Stomach (tissue), 19 donors: ENCODE measurements at places on chromosomes 5 and 9. TPM values are rescaled to one million over a fixed set of nuclear protein-coding genes. Genes with fewer than 3 reads are reported as not detected.

DNA sequence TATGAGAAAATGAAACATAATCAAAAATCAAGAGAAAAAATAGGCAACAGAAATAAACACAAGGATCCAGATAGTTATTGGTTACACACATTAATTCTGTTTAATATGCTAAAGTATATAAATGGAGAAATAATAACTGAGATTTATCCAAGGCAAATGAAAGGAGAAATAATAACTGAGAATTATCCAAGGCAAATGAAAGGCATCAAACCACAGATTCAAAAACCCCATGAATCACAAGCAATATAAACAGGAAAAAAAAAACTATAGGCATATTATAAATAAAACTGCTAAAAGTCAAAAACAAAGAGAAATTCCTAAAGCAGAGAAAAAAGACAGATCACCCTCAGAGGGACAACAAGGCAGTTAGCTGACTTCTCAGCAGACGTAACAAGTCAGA, 10.9 kb downstream of the DUSP1 start:
- DNase-seq = no peak

DNA sequence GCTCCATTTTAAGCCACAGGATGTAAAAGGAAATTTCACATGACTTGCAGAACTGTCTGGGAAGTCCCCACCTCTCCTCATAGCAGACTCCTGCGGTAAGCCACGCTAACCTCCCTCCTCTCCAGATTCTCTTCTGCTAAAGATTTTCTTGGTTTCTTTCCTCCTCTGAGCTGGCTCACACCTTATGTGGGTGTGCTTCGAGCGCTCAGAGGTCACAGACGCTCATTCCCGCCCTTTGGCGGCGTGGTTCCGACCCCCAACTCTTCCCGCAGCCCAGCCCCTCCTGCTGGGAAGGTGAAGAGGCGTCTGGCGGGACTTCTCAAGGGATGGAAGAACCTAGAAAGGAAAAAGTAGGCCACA, 32.9 kb upstream of the CDK20 start:
- DNase-seq = peak; percentile 13

DNA sequence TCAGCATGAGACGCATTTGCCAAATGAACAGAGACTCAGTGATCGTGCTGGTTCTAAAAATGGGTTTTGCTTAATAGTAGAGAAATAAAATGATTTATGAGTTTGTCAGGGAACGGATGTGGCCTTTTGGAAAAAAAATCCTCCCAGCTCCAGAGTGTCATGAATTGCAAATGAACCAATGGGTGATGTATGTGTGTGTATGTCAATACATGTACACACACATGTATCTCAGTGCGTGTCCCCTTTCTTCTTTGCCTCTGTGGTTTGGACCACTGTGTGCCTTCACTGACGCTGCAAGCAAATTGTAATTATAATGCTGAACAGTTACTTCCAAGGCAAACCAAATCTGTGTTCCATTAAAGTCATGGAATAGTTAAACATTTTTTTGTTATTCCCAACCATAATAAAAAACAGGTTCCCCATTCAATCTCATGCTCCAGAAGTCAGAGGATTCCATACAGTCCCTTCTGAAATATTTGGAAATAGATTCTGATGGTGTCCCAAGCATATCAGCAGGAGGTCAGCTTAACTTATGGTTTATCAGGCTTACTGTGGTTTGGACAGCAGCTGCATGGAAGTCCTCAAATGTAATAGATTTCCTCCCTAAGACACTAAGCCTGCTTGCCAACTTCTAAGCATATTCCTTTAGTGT, 630.5 kb downstream of the ACTL7B start:
- DNase-seq = peak; percentile 66

- no peak for DNase-seq
Observed at GRCh38 chr9:124340219-124341069, 74.8 kb downstream of the PSMB7 start.

GRCh38 chr5:132557478-132558172, 848 bp downstream of the RAD50 start:
- DNase-seq = peak; percentile 49

DNA sequence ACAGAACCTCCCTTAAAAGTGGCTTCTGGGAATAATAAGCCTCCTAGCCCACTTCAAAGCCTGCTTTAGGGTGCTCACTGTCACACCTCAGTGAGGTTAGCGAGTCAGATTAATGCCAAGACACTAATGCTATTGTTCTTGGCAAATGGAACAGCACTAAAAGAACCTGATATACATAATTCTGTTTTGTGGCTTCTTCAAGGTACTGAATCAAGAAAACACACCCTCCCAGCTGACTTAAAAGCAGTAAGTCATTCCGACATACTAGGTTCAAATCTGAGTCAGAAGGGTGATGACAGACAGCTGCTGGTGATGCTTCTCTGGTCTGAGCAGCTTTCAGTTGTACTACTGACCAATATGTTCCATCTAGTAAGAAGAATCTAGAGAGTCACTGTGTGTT, 121.6 kb downstream of the OXCT1 start:
- no peak for DNase-seq

SERF1A gene
- total RNA-seq = 1.8 TPM

DIRAS2 gene
- total RNA-seq = not detected

DNA sequence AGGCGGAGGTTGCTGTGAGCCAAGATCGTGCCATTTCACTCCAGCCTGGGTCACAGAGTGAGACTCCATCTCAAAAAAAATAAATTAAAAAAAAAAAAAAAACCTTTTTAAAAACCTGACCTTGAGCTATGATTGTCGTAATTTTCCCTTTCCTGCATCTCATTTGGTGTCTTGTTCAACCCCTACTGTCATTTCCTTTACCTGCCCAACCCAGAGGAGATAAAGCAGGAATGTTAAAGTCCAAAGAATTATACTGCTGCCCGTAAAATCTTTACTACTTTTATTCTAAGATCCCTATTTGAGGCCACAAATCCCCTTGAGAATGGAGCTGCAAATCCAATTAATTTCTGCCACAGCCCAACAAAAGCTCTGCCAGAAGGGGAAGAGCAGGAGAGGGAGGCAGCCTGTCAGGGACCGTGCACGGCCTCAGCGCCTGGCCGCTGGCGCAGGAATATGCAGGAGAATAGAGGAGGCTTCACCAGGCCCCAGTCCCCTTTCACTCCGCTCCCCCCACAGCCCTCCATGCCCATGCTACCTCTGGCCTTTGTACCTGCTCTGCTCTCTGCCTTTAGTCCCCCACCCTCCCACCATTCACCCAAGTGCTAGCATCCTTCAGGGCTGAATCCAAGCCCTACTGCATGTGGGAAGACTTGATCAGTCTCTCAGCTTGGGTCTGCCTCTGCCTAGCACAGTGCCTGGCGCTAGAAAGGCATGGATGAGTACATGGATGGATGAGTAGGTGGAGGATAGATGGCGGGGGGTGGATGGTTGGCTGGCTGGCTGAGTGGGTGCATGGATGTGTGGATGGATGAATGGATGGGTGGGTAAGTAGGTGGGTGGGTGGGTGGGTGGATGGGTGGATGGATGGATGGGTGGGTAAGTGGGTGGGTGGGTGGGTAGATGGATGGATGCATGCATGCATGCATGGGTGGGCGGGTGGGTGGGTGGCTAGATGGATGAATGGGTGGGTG, 99.8 kb upstream of the SARDH start:
- no peak for DNase-seq

DRD1 gene
- not detected for total RNA-seq

GRCh38 chr9:5191985-5192384, 6.5 kb upstream of the INSL6 start:
- DNase-seq = no peak

DNA sequence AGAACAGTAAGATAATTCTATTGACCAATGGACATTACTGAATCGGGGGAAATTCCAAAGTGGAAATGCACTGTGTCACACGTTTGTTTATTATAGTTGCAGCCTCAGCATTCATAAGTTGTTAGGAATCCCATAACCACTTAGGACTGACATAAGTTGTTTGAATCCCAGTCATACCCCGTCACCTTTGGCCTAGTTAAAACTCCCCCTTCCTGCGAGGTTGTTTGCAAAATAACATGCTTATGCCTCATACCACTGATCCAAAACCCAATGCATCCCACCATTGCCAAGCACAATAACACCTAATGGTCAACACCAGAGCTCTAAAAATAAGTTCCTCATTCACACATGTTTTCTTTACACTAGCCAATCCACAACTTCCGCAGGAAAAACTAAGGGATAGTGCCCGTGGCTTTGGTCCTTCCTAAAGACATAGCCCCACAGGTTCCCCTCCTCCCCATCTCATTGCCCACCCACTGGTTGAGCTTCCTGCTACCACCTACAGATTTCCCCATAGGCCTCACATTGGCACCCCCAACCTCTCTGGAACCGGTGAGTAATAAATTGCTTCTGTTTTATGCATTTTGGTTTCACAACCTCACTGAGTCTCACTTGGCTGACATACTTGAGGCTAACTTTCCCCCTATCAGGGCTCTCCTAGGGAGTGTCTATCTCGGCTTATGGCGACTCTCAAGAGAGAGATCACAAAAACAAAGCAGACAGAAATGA, 42.3 kb upstream of the MUSK start:
- DNase-seq = no peak

- DNase-seq = no peak
Observed at GRCh38 chr5:56751572-56752313, 63.6 kb upstream of the MAP3K1 start.

MAMDC2 gene
- total RNA-seq = 91.4 TPM

IFNA13 gene
- total RNA-seq = not detected

- no peak for DNase-seq
Observed at GRCh38 chr9:93114984-93115335, 18.9 kb downstream of the CARD19 start.

INSL4 gene
- not detected for total RNA-seq

- DNase-seq = no peak
Observed at GRCh38 chr9:134936346-134937163, 18.8 kb upstream of the FCN1 start.

GRCh38 chr5:172953776-172954675, 5.2 kb upstream of the RPL26L1 start:
- DNase-seq = no peak

GRCh38 chr9:131060900-131061630, 35.3 kb upstream of the AIF1L start:
- DNase-seq = no peak

DNA sequence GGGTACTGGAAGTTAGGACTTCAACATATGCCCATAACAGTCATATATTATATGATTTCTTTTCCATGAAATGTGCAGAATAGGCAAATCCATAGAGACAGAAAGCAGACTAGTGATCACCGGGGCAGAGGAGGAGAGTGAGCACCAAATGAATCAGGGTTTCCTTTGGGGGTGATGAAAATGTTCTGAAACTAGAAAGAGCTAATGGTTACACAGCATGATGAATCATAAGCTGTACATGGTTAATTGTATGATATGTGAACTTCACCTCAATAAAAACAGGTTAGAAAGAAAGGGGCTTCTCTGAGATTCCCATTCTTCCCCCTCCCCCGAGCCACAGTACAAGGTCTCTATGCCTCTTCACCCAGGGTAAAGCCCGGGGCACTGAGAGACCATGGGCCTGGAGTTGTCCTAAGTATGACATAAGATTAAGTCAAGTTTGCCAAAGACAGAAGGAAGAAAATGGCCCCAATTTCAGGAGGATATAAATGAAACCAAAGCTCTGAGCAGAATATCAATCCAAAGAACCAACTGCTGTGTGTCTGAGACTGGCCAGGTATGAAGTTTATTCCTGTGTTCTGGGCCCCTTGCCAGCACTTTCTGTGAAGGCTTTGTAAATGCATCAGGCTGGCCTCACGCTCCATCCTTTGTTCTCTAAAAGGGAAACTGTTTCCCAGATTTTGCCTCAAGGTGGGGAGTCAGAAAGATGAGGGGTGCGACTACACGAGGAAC, 243.8 kb downstream of the CDK5RAP2 start:
- peak; percentile 42 for DNase-seq

PLEKHG4B gene
- 4.0 TPM for total RNA-seq

DNA sequence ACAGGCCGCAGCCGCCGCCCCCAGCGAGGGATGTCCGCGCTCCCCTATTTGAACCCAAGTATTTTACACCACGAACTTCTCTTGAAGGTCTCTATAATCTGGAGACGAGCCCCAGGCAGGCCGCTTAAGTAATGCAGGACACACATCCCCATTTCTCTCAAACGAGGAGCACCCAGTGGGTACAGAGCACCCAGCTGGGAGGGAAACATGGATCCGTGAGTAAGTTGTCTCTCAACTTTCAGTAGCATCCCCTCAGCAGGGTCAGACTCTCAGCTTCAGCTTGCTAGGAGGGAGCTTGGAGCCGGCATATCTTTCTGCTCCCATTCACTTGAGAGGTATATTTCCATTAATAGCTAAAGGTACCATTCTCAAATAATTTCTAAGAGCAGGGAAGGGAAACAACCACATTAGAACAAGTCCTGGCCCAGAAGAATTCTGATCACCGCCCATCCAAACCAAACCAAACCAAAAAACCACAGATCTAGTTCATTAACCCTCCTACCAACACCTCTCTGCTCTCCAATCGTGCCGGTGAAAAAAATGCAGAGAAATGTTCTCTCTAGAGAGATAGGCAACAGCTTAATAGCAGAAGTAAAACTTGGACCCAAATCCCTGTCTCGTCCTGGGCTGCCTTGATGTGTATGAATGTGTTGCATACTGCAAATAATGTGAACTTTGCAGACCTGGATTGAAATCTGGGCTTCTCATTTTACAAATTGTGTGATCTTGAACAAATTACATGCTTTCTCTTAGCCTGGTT, 910 bp downstream of the TDRD7 start:
- DNase-seq = no peak

LCN10 gene
- total RNA-seq = 4.9 TPM

DNA sequence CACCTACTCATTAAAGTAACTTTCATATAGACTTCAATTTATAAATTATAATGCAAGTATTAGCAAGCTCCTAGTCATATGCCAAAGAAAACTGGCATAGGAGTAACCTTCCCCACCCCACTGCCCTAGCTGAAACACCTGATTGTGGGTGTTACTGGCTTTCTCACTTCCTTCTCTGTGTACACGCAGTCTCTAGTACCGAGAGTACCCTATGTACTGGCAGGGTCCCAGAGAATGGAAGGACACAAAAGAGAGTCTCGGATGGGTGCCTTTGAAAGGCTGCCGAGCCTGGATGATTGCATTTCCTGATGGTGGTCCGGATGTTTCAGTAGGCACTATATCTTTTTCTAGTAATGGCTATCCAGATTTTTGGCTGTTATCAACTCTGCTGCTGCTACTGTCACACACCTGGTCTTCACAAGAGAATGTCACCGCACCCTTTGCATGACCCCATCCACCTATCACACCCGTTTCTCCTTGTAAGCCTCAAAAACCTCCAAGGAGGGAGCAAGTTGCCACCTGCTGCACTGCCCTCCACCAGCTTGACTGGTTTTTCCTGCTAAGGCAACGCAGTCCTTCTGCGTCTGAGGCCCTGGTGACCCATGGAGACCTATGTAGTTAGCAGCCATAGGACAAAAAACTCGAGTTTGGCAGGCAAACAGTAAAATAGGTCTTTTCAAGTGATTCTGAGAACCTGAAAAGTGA, 53.8 kb upstream of the CLINT1 start:
- DNase-seq = peak; percentile 92

LCN15 gene
- not detected for total RNA-seq
